ENCODE measurements at places on chromosomes 5 and 9.

DNA sequence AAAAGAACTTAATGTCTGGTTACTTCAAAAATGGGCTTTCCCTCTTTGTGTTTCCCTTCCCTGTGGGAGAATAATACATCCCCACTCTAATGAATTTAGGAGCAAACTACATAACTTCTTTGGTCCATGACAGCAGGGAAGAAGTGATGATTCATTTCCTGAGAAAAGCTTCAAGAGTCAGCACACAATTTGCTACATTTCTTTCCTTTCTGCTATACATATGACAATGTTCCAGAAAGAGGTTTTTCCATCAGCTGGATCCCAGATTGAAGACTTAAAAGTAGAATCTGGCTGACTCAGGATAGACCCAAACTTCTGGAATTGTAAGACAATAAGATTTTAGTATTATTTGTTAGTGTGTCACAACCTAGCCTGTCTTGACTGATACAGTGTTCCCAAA lies 126.1 kb downstream of the DRD1 start:
- DNase-seq: no peak

DNA sequence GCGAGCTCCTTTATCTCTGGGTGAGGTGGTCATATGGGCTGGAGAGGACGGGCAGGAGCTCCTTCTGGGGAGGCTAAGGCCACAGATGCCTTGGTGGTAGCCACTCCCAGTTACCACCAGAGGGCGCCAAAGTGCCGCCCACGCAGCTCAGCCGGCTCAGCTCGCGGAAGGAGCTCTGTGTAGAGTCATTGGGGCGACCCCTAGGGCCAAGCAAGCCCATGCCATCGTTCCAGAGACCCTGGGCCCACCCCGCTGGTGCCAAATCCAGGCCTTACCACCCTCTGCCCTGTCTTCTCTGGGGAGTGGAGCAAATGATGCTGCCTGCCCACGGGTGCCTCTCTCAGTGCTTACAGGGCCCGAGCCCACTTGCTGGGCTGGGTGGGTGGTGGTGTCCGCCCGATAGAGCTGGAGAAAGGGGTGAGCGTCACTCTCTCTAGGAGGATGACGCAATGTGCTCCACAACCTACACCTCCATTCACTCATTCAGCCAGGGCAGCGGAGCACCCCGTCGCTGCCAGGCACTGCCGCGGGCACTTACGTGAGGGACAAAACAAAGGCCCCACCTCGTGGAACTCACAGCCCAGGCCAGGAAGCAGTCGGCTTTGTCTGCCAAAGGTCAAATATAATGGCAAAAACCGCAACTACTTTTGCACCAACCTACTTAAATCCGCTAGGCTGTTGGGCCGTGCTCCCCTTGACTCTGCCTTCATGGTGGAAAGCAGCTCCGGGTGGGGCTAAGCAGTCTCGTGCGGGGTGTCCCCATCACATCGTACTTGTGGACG lies 13.8 kb downstream of the TSPAN17 start:
- peak; percentile 84 for DNase-seq

GRCh38 chr5:151095341-151096000 lies 14.6 kb upstream of the TNIP1 start:
- no peak for DNase-seq

DNA sequence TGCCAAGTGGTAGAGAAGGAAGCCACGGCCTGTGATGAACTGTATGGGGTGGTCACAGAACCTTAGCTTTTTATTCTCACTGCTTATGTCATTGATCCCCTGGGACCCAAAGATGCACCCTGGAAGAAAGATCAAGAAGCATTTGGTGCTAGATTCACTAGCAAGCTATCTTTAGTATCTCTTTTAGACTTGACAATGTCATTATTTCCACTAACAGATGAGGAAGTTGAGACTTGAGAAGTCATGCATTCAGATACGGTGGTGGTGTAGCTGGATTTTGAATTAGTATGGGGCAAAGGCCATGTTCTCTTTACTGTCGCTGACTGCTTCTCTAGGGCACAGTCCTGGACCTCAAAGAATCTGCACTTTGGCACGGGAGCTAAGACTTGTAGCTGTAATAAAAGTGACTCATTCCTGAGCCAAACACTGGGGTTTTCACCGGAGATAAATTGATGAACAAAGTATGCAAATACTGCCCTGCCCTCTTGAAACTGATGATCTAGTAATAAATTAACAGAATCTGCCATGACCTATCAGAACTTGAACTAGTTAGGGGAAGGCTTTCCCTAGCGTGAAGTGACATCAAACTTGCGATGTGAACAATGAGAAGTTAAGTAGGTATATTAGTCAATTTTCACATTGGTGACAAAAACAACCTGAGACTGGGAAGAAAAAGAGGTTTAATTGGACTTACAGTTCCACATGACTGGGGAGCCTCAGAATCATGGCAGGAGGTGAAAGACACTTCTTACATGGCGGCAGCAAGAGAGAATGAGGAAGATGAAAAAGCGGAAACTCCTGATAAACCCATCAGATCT lies 5.4 kb downstream of the GDA start:
- DNase-seq: no peak

DNA sequence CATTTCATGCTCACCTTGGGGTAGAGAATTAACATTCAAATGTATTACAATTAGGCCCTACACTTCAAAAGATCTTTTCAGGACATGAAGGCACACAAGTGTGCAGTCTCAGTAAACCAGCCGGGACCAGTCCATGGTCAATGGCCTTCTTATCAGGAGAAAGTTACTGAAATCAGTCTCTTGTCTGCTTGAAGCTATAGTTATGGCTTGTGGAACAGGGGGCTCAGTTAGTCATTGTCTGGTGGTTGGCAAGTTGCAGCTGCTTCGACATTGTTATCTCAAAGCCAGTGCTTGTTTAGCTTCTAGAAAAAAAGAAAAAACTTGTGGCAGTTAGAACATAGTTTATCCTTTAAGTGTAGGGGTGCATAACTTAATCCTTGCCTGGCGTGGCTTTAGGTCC lies 213.1 kb upstream of the ACO1 start:
- DNase-seq: no peak

- DNase-seq: peak; percentile 70
These were observed 66.0 kb upstream of the CAMK4 start for GRCh38 chr5:111158105-111158744.

GRCh38 chr5:169389318-169389717 lies 88.4 kb upstream of the SLIT3 start:
- no peak for DNase-seq

DNA sequence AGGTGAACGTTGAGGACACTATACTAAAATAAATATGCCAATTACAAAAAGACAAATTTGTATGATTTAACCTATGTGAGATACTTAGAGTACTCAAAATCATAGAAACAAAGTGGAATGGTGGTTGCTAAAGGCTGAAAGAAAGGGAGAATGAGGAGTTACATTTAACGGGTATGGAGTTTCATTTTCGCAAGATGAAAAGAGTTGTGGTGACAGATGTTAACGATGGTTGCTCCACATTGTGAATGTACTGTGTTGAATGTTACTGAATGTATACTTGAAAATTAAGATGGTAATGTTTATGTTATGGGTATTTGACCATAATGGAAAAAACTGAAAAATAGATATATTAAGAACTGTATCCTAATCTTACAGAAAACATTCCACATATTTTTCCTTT lies 51.3 kb upstream of the MOCS2 start:
- DNase-seq: no peak

DNA sequence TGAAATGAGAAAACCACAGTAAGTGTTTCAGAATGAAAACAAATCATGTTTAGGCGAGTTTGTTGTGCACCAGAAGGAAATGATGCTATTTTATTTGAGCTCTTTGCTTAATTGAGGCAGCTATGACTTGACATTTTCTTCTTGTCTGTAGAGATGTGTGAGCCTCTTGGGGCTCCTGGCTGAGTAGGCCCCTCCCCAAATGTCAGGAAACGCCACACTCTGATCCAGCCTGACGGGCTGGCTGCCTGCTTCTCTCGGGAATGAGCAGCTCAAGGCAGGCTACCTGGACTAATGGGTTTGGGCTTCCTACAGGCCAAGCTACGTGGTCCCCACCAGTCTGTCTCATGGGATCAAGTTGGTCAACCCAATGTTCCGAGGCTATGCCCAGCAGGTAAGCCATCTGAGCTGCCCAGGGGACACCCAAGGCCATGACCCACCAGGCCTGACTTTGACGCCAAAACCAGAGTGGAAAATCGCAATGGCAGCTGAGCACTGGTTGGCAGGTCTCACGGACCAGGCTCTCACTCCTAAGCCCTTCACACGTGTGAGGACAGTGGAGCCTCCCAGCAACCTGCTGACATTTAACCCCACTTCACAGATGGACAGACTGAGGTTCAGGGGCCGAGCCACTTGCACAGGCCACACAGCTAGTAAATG lies 29.9 kb downstream of the USP20 start:
- DNase-seq: no peak

- no peak for DNase-seq
These were observed 115.7 kb downstream of the PAPPA start for GRCh38 chr9:116269250-116269649.

- DNase-seq: no peak
These were observed 466.2 kb downstream of the ENC1 start for GRCh38 chr5:74174366-74174765.

- no peak for DNase-seq
These were observed 252.6 kb upstream of the IRX4 start for GRCh38 chr5:2135354-2135753.

- no peak for DNase-seq
These were observed 216.8 kb downstream of the SEMA5A start for GRCh38 chr5:9329125-9329524.

DNA sequence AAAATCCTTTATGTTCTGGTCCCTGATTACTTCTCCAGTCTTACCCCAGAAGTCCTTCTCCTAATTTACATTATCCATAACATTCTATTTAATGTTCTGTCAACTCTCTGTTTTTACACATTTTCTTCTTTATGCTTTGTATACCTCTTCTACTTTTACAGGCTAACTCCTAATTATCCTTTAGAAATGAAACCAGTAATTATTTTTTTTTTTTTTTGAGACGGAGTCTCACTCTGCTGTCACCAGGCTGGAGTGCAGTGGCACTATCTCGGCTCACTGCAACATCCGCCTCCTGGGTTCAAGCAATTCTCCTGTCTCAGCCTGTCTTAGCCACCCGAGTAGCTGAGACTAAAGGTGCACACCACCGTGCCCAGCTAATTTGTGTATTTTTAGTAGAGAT lies 9.0 kb downstream of the CENPK start:
- DNase-seq: no peak

DNA sequence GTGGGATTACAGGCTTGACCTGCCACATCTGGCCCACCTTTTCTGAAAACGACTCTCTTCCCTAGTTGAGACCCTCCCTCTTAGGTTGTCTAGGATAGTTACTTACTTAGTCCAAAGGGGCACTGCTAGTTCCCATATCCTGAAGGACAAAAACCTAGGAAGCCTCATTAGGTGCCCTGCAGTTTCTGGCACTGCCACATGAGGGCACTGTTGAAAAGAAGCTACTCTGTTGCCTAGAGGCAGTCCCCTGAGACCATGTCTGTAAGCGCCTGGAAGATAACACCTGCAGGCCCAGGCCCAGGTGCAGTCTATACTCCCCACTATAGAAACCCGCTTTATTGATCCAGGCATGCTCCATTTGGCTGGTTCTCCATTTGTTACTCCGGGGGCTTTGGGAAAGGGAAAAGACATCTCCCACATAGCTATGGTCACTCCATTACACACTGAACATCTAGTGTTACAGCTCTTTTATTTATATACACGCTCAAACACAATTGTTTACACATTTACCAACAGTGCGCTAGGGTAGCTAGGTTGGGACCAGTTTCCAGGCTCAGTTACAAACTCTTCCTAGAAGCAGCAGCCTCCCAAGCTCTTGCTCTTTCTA lies 73.4 kb upstream of the PPARGC1B start:
- DNase-seq: peak; percentile 11

GRCh38 chr9:111078391-111079038 lies 40.2 kb upstream of the LPAR1 start:
- no peak for DNase-seq

DNA sequence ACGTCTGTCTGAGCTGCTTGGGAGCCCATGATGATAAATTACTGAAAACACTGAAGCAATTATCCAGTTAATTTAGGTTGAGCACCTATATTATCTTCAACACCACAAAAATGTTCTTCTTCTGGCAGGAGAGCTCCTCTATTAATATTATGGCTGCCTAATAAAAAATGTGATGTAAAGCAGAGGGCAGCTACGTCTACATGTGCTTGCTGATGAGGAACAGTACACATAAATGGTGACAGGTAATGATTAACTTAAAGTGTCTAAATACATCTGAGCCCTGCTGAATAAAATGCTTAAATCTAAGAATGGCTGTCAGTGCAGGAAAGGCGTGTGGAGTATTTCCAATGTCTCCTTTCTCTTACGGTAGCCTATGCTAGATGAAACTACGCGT lies 131.3 kb upstream of the NR3C1 start:
- DNase-seq: no peak

GRCh38 chr9:117936185-117937130 lies 232.3 kb downstream of the TLR4 start:
- DNase-seq: no peak

DNA sequence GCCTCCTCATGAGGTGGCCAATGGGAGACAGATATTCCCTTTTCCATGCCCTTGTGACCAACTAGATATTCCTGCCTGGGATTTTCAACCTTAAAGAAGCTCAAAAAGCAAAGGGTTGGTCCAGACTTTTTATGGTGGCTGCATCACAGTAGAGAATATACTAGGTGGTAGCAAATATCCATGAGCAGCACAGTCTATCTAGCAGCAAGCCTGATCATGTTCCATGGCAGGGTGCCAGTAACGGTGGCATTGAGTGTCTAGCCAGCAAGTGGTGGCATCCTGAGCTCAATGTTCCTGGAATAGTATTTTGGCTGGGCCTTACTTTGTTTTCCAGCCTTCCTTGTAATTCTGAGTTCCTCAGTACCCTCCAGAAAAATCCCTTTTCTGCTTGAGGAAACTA lies 25.8 kb downstream of the CDC25C start:
- DNase-seq: no peak

DNA sequence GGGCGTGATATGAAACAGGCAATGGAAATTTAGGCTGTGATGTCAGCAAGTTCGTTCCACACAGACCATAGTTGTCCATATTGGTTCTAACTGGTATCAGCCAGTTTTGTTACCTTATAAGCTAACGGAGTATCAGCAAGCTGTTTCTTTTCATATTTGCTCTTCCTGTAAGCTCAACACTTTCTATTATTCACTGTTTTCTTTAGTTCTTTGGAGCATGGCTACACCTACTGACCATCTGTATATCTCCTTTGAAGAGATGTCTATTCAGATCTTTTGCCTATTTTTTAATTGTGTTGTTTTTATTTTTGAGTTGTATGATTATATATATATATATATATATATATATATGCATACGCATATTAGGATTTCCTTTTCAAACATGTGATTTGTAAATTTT lies 1057.2 kb upstream of the CDH10 start:
- no peak for DNase-seq

DNA sequence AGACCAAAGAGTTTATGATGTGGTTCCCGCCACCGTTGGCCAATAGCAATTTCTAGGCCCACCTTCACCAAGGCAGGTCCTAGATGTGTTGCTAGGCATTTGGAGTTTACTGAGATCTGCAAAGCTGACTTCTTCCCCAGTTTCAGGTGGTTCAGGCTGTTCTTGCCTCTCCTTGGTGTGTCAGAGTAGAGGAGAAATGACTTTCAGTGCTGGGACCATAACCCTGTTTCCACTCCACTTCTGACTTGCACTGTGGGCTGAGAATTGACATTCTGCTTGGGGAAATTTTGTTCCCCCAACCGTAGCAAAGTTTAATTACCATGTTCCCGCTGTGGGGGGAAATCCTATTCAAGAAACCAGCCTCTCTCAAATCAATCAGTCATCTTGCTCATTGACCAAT lies 128.0 kb upstream of the GABRP start:
- DNase-seq: no peak
